ENCODE measurements at places on chromosomes 11 and 22.
A peak's percentile ranks its signal among the peaks of the same experiment; 100 is the strongest.

GRCh38 chr22:19019679-19020032 lies 83.6 kb upstream of the PRODH start:
- no peak for DNase-seq

DNA sequence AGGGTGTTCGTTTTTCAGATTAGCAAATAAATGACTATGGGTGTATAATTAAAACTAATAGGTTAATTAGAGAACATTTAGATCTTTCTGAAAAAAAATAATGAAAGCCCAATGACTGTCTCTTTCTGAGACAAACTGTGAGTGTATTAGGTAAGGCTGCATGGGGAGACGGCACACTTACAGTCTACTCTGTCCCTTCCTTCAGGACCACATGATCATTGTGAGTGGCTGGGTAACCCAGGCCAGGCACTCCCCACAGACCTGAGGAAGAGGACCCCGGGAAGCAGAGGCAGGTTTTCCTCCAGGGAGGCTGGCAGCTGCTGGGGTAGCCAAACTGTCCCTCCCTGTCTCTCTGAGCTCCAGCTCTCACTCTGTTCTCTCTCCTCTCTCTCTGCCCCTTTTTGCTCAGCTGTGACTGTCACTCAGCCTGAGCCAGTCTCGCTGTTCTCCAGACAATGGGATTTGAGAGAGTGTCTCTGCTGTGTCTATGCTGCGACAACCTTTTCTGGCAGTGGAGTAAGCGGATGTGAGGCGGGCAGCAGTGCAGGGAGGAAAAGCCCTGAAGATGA lies 83.1 kb upstream of the NCAM1 start:
- DNase-seq = no peak

DNA sequence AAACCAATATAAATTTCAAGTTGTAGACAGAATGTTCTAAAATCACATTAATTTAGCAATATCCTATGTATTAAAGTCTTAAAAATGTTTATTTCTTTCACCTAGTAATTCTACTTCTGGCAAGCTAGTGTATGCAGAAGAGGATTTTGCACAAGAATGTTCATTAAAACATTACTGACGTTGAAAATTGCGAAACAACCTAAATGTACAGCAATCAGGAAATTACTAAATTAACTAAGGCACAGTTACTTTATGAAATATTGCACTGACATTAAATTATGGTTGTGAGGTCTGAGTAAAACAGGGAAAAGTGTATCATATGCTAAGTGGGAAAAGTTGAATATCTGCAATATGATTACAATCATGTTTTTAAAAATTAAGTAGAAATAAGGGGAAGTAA lies 4.1 kb downstream of the SLC36A4 start:
- DNase-seq = no peak

DNA sequence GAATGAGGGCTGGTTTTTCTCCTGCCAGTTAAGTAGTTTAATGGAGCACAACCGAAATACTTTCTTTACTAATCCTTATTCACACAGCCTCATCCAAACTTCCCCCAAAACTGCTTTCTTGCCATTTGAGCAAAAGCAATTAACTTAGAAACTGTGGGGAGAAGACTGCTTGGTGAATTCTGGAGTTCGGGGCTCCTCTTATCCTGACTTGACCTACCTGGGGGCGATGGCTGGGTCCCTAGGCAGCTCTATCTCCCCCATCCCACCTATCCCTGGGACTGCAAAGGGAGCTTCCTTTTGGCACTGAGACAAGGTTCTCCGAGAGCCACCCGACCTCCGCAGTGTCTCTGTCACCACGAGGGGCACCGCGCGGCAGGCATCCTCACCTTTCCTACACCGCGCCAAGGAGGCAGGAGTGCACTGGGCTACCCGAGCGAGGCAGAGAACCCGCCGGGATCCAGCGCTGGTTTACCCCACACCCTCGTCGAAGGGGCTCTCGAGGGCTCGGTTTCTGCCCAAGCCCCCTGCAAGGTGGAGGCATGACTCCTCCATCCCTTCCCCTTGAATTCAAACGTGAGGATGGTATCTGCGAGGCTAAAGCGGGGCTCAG lies 759 bp downstream of the DESI1 start:
- peak; percentile 21 for DNase-seq

GRCh38 chr11:74506823-74507222 lies 13.3 kb upstream of the LIPT2 start:
- no peak for DNase-seq

DNA sequence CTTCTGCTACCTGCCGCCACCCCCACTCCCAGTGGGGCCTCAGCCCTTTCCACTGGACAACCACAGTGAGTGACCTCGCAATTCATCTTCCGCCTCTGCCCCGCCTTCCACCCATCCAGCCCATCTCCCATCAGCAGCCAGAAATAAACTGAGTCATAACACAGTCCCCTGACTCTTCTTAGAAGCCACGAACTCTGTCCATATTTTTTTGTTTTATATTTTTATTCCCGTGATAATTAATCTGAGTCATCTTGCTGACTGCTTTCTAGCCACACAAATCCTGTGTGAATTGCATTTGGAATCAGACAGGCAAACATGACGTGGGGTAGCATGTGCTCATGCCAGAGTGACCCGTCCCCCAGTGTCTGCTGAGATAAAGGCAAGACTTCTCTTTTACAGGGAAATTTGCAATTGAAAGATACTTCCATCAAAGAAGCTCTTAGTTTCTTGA lies 7.0 kb downstream of the FADD start:
- no peak for DNase-seq

GRCh38 chr11:125132071-125132470 lies 20.6 kb upstream of the TMEM218 start:
- DNase-seq = no peak

- DNase-seq = no peak
Measured at GRCh38 chr11:102781676-102782075, 1.2 kb upstream of the MMP10 start.

GRCh38 chr11:1597331-1597993 lies 632 bp downstream of the KRTAP5-2 start:
- no peak for DNase-seq

DNA sequence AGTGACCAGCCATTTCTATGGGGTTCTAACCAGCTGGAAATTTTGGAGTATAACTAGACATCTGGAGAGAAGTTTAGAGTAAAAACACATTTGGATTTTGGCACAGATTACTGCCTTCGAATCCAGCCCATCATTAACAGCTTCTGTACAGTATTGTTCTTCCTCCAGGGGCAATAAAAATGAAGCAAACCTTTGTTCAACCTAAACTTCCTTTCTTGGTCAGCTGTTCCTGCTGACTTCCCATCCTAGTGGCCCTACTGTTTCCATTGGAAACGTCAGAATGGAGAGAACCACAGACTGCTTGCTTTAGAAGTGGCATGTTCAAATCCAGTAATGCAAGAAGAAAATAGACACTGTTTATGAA lies 203.7 kb upstream of the MTMR2 start:
- no peak for DNase-seq

- no peak for DNase-seq
Measured at GRCh38 chr11:65591939-65592857, 3.4 kb downstream of the KCNK7 start.

DNA sequence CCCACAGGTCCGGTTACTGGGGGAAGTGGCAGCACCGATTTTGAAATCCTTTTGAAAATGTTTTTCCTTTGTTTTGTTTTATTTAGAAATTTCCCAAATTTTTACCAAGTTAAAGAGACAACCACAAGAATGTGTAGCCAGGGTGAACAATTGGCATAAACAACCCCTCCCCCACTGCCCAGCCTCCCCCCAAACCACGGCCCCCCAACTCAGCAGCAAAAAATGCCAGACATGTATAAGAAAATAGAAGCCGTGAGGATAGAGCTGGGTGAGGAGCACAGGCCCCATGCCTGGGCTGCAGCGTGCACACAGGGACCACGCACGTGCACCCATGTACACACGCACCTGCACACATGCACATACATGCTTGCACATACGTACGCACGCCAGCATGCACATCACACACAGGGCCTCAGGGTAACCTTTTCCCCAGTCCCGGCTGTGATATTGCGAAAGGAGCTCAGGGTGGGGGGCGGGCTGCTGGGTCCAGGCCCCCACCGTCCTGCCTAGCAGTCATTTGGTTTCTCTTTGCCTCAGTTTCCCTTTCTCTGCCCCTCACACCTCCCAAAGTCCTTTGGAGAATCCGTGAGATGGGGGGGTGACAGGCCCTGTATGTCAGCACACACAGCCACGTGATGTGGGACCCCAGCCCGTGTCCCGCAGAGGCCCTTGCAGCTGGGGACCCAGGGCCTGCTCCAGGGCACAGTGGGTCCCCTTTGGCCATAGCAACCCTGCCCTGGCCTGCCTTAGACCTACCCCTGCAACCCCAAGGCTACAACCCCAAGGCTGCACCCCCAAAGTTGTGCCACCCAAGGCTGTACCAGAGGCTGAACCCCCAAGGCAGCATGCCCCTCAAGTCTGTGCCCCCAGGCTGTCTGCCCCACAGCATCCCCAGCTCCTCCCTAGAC lies 42.9 kb downstream of the IGF2 start:
- no peak for DNase-seq

DNA sequence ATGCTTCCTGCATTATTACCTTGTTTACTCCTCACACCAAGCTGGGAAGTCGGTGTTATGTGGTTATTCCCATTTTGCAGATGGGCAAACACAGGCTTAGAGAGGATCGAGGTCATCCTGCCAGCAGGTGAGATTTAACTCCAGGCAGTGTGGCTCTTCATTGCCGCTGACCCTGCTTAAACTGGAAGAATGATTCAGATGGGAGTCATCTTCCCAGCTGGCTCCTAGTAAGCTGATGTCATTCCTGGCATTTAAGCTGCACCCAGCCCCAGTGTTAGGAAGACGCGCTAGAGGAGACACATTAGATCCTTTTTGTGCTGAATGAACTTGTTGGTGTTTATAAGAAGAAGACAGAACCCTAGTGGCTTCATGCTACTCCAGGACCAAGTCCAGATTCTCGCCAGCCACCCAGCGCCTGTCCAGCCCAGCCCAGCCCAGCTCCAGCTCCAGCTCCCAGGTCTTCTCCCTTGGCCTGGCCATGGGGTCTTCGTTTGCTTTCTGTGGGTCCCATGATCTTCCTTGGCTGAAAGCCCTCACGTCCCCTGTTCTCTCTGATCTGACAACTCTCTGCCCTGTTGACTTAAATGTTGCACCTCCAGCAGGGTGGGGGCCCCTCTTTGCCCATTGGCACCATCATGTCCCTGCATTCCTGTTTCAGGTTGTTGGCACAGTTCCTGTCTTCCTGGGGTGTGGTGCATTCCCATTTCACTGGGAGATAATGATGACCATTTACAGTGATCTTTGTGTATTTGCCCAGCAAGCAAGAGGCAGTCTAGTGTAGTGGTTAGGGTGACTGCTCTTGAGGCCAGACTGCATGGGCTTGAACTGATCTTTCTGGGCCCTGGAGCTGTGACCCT lies 13.6 kb downstream of the PARVB start:
- DNase-seq = no peak

DNA sequence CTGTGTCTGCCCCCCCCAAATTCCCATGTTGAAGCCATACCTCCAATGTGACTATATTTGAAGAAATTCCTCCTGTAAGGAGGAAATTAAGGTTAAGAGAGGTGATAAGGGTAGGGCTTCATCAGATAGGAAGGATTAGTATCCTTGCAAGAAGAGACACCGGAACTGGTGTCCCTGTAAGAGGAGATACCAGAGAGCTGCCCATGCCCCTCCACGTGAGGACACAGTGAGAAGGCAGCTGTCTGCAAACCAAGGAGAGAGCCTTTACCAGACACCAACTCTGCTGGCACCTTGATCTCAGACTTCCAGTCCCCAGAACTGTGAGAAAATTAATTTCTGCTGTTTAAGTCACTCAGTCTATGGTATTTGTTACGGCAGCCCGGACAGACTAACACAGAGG lies 109.3 kb downstream of the ARFGAP2 start:
- DNase-seq = no peak

DNA sequence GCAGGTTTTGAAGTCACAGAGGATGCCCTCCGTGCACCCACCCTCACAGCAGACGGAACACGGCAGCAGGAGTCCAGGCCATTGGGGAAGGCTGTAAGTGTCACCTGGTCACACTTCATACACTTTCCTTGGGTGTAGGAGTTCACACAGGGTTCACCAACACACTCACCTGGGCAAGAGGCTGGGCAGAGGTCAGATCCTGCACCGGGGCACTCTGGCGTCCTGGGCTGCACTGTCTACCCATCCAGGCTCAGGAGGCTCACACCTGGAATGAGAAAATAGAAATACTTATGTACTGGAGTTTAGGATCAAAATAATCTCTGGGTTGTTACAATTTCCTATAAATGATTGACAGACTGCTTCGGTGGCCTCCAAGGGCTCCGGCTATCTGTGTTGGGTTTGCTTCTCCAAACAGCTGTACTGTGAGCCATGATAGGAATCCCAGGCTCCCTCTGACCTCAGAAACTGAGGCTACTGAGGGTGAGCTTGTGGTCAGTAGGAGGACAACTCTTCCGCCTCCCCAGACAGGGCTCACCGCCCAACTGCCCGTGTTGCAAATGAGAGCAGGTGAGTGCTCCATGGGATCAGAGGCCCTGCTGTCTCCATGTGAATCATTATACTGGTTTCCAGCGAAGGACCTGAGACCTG lies 20.1 kb upstream of the CARS1 start:
- no peak for DNase-seq

DNA sequence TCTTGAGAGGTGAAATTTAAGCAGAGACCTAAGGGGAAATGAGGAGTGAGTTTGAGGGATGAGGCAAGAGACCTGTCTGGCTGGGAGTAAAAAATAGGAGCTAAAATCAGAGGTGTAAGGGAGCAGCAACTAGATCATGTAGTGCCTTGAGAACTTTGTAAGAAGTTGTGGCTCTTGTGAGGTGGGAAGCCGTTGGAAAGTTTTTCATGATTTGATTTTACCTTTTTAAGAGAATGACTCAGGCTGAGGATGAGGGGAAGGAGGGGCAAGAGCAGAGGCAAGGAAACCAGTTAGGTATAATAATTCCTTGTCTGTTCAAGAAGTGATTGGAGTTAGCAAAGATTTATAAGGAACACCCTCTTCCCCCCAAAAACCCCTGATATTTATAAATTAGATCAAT lies 25.8 kb downstream of the QSER1 start:
- no peak for DNase-seq

DNA sequence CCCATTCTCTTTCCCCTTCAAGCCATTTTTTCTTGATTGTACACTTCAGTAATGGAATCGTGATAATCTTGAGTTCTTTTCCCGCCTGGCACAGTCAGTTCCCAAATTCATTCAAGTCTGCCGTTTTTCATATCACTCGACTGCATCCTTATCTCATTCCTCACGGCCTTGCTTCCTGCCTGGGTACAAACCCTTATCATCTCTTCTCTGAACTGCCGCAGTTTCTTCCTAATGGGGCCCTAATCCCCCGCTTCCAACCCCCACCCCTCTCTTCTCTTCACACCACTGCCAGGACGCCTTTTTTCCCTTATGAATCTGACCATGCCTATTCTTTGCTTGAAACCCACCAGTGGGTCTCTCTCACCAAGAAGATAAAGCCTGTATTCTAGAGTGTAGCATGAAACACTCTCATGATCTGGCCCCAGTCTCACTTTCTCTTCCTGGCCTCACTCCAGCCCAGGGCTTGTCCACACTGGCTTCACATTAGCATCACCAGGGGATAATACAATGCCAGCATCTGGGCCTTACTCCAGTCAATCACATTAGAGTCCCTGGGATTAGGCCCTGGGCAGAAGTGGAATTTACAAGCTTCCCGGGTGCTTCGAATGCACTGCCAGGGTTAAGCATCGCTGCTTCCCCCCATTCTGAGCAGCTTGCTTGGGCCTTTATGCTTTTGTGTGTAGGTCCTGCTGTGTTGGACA lies 102.1 kb downstream of the FBXO7 start:
- DNase-seq = no peak

- DNase-seq = no peak
Measured at GRCh38 chr11:21511835-21512440, 680.9 kb upstream of the ANO5 start.
